Non-pigmented ciliary epithelial cell (primary cell): ENCODE measurements at places on chromosomes 6 and 20.

DNA sequence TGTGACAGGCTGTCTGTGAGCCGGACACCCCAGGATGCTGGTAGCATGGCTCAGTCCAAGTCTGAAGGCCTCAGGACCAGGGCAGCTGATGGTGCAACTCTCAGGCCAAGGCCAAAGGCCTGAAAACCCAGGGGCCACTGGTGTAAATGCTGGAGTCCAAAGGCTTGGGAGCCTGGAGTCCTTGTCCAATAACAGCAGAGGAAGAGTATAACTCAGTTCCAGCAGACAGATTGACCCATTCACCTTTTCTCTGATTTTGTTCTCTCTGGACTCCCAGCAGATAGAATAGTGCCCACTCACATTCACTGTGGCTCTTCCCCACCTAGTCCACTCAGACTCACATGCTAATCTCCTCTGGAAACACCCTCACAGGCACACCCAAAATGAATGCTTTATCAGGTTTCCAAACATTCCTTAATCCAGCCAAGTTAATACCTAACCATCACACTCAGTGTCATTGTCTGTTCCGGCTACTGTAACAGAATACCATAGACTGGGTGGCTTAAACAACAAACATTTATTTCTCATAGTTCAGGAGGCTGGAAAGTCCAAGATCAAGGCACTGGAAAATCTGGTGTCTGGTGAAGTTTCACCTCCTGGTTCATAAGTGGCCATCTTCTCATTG, 5.0 kb upstream of the TRAF3IP2 start:
- no peak for DNase-seq

- DNase-seq = no peak
These were observed 2.3 kb downstream of the POFUT1 start for GRCh38 chr20:32209850-32210605.

- DNase-seq = no peak
These were observed 13.0 kb downstream of the GNAS-AS1 start for GRCh38 chr20:58837717-58838116.

DNA sequence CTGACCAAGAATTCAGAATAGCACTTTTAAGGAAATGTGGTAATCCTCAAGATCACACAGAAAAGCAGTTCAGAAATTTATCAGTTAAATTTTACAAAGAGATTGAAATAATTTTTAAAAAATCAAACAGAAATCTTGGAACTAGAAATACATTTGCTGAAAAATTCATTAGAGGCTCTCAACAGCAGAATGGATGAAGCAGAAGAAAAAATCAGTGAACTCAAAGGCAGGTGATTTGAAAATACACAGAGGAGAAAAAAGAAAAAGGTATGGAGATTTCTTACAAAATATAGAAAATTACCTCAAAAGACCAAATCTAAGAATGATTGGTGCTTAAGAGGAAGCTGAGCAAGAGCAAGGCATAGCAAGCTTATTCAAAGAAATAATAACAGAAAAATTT, 11.5 kb downstream of the NQO2 start:
- no peak for DNase-seq

DNA sequence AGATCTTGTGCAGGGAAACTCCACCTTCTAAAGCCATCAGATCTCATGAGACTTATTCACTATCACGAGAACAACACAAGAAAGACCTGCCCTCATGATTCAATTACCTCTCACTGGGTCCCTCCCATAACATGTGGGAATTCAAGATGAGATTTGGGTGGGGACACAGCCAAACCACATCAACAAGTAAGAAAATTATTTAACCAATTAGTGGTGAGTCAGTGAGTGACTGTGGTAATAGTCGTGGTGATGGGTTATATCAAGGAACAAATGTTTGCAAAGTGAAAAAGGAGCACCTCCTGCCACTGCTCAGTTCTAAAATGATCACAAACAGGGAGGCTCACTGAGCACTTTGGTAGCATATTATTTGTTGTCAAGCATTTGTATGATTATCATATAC, 20.6 kb downstream of the EPM2A start:
- no peak for DNase-seq

- peak; percentile 55 for DNase-seq
These were observed 13.6 kb downstream of the TRAPPC3L start for GRCh38 chr6:116531675-116532570.

DNA sequence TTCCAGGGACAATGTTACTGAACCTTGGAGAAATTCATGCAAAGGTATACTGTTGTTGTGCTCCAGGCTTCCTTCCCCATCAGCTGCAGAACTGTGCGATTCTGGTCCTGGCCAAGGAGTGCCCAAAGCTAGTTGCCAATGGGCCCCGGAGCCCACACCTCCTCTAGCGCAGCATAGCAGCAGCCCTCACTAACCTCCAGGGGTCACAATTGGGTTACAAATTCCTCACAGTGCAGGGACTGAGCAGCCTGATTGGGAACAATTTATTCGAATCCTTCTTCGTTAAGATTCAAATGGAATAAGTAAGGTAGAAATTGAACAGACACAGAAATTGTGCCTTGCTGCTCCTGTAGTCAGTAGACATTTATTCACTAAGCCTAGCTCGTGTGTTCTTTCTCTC, 284.9 kb downstream of the PRKN start:
- no peak for DNase-seq

- no peak for DNase-seq
These were observed 259.9 kb downstream of the TAF4 start for GRCh38 chr20:61805781-61806180.

GRCh38 chr6:123901436-123901835, 97.8 kb downstream of the NKAIN2 start:
- no peak for DNase-seq

DNA sequence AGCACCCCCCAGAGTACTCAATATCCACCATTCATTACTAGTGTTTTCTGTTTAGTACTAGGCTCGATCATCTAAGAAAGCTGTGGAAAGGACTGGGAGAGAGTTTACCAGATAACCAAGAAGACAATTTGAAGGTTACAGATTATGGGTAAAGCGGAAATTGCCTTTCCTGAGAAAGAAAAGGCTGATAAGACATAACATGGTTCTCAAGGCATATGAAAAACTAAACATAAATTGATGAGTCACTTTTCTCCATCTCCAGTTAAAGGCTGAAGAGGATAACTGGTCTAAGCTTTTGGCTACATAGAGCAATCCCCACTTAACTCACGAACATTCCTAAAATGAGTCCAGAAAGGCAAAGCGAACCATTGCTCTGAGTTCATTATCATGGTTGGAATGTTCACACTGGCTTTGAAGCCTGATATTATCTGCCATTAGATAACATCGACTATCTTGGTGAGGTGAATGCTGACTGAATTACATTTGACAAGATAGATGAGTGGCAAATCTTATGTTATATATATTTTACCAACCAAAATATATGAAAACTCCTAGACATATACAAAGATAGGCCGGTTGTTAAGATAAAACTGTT, 65.8 kb downstream of the BTBD9 start:
- DNase-seq = no peak

DNA sequence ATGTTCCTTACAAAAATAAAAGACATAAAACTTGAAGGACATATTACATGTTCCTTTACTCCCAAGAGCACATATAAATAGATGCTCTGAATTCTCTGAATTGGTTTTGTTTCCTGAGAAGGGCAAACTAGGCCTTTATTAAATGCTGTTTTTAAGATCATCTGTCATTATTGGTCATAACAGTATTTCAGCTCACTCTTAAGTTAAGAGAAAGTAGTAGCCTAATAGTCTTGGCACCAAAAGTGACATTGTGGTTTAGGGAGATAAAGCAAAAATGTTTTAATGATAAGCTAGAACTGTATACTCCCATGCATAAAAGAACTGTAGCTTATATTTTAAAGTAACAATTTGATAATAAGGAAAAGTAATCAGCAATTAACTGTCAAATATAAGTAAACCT, 361.1 kb upstream of the PTCHD4 start:
- DNase-seq = no peak

- no peak for DNase-seq
These were observed 36.8 kb upstream of the MRPS18A start for GRCh38 chr6:43724354-43724753.

DNA sequence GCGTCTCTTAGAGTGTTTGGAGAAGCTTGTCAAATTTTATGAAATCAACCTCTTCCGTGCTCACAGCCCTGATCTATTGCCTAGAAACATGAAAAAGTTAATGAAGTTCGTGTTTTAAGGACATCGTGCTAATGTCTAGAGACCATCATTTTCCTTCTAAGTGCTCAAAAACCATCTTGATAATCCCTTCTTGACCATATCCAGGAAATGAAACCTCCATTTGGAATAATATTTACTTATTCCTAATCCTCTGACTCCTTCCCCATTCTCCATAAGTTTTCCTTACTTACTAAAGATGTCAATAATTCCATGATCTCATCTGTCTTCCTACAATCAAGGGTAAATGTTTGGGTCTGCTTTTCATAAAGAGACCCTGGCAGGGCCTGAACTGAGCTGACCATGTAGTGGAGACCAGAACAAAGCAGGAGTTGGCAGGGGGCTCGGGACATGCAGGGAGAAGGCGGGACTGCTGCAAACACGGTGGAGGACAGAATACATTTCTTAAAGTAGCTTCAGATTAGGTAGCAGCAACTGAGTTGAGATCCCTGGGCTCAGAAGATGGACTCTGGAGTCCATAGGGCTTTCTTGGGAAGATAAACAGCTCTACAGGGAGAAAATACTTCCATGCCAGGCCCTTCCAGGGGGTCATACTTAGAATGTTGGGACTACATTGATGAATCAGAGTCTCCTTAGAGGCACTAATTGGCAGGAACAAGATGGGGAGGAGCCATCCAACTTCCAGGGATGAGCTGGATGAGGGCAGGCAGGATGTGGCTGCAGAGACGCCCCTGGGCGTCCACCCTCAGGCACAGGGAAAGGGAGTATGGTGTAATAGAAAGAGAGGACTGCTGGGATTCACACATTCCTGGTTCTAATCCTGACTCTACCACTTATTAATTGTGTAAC, 100.7 kb downstream of the RIN2 start:
- DNase-seq = no peak

- no peak for DNase-seq
These were observed 170.7 kb downstream of the ERMARD start for GRCh38 chr6:169921853-169922824.

GRCh38 chr6:120774275-120774674, 560.0 kb downstream of the TBC1D32 start:
- DNase-seq = peak; percentile 70

DNA sequence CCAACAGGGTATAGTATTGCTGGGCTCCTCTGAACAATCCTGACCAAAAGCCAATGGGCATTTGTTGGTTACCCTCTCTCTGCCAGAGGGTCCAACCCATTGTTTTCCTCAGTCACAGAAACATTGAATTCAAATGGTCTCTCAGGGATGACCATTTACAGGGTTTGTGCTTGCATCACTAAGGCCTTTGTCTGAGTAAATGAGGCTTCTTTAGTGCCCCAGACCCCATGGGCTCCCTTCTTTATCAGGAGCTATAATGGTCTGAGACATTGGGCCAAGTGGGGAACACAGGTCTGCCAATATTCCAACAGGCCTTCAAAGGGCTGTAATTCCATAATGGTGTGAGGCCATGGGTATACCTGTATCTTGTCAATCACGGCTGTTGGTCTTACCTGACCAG, 27.1 kb downstream of the GSTA2 start:
- DNase-seq = no peak

GRCh38 chr6:30493643-30494250, 4.4 kb downstream of the HLA-E start:
- DNase-seq = no peak

DNA sequence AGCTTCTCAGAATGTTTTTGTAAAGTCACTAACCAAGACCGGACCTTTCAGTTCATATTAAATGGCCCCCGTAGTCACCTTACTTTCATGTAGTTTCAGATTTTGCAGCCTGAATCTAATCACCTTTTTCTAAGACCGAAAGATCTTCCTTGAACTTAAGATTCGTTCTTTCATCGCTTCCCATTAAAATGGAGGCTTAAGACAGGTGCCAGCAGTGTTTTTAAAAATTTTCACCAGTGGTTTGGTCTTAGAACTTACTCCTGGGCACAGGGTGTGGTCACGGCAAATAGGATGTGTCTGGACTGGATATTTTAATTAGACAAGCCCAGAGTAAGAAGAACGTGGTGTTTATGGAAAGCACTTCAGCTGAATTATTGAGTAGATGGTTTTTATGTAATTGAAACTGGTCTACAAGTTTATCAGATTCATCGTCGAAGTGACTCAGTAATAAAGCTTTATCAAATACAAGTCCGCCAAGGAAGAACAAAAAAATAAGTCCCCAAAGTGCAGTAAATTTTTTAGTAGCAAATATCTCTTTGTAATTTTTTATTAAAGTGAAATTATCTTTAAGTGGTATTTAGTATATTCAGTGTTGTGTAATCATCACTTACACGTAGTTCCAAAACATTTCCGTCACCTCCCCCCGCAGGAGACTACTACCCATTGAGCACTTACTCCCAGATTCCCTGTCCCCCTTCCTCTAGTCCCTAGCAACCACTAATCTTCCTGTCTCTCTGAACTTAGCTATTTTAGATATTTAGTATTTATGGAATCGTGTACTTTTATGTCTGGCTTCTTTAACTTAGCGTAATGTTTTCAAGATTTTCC, 868 bp downstream of the SRSF3 start:
- DNase-seq = no peak

GRCh38 chr20:57883761-57884160, 173.9 kb upstream of the PMEPA1 start:
- no peak for DNase-seq

- DNase-seq = no peak
These were observed 175.7 kb downstream of the LINC00237 start for GRCh38 chr20:20930500-20930899.

DNA sequence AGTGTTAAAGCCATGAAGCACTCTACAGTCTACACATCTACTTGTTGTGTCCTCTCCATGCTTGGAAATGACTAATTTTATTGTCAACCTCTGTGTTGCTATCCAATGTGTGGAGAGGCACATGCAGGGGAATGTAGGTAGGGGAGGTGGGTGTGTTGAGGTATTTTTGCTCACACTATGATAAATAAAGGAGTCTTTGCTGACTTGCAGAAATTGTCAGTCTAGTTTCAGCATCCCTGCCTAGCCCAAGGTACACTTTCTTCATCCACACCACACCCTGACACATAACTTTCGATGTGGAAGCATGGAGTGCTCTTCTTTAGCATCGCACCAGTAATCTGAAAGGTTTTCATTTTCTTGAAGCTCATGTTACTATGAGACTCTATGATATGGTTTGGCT, 264.0 kb downstream of the TRDN start:
- DNase-seq = no peak

GRCh38 chr6:37354526-37355384, 972 bp downstream of the RNF8 start:
- no peak for DNase-seq

DNA sequence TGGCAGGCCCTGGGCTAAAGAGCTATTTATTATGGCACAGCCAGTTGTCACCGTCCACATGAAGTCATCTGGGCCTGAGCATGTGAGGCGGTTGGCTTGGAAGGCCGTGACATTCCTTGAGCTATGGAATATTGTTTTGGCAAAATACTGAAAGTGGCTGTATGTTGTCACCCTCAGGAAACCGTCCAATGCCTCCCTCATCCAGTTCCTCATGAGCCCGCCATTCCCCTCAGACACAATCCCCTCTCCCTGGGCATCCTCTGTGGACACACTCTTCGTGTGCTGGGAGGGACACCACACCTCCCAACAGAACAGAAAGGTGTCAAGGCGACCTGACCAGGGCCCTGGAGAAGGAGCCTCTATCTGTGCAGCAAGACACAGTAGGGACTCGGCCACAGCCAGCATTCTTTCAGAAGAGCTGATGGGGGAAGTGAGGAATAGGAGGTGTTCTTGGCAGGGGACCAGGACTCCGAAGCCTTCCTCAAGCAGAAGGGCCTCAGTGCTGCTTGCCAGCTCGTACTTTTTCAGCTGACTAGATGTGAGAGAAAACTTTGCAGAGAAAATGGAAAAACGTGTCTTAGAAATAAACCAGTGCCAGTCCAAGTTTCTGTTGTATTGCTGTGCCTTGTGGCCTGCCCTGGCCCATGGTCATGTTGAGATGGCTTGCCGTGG, 120.5 kb downstream of the SOD2 start:
- no peak for DNase-seq
